ENCODE measurements at places on chromosomes 5 and 9. TPM values are rescaled to one million over a fixed set of nuclear protein-coding genes. Genes with fewer than 3 reads are reported as not detected.

Gene ARL10
- total RNA-seq, result 3.2 TPM

Gene MPDZ
- 25.4 TPM for total RNA-seq

Gene ADAMTS16
- total RNA-seq, result not detected

Gene IGIP
- 5.5 TPM for total RNA-seq

Gene GABRA1
- not detected for total RNA-seq

Gene LOX
- 216 TPM for total RNA-seq

Gene PCDHB2
- 0.09 TPM for total RNA-seq

Gene CAVIN4
- 1.2 TPM for total RNA-seq

Gene LCN2
- 0.23 TPM for total RNA-seq

Gene ROR2
- total RNA-seq, result 49.7 TPM

Gene PCDH12
- 1.3 TPM for total RNA-seq

Gene SH3TC2
- 1.9 TPM for total RNA-seq

Gene PITX1
- 0.17 TPM for total RNA-seq

Gene SPATA31A5
- total RNA-seq, result not detected

Gene KIF12
- not detected for total RNA-seq

Gene CSF1R
- not detected for total RNA-seq

Gene LCN9
- total RNA-seq, result not detected

Gene LAMC3
- total RNA-seq, result 0.09 TPM

Gene ANKDD1B
- total RNA-seq, result 1.1 TPM

Gene TEK
- 14.2 TPM for total RNA-seq

Gene STKLD1
- 3.4 TPM for total RNA-seq

Gene PHF24
- total RNA-seq, result 1.0 TPM

Gene C5orf52
- not detected for total RNA-seq

Gene PCDHA8
- total RNA-seq, result 0.09 TPM

Gene PKD2L2
- not detected for total RNA-seq

Gene SGCD
- 11.2 TPM for total RNA-seq

Gene CCL27
- total RNA-seq, result not detected

Gene BARX1
- total RNA-seq, result 0.09 TPM

Gene SPATA31C1
- not detected for total RNA-seq

Gene NEUROG1
- not detected for total RNA-seq

Gene FIBCD1
- total RNA-seq, result 1.4 TPM

Gene SNX30
- total RNA-seq, result 10.3 TPM
